ENCODE measurements at places on chromosomes 16 and 17.

- DNase-seq: no peak
Observed at GRCh38 chr17:34626121-34626681, 46.8 kb downstream of the TMEM132E start.

DNA sequence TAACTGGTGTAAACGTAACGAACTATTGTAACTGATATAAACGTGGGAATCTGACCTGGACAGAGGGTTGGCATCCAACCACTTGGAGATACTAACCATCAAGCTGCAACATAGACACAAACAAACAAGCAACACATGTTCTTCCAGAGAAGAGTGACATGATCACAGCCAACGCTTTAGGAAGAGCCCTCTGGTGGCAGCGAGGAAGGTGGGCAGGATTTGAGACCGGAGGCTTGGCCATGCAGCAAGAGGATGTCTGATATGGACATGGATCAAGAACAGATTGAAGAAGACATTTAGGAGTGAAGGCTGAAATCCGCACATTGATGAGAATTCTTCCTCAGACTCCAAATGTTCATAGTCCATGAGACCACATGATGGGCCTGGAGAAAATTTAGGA lies 40.3 kb upstream of the TNRC6A start:
- no peak for DNase-seq

DNA sequence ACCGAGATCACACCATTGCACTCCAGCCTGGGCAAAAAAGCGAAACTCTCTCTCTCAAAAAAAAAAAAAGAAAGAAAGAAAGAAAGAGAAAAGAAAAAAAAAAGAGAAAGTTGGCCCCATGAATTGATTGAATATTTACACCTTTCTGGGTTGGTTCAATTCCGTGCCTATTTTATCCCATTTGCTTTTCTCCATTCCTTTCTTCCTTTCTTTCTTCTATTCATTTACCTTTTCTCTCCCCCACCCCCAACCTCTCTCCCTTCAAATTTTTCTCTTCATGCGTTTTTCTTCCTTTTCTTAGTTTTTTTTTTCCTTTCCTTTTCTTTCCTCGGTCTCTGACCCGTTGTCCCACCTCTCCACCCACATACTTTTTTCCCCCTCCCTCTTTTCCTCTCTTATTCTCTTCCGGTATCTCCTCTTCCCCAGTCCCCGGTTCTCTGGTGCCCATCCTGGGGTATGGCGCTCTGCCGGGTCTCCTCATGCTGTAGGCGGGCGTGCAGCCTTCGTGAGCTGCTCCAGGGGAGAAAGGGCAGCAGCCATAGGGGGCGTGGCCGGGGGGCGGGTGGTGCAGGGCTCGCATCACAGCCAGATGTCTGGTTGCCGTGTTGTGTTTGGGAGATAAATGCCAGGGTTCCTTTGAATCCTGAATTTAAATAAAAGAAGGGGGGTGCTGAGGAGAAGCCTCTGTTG lies 5.3 kb upstream of the COL1A1 start:
- no peak for DNase-seq

GRCh38 chr17:82416771-82417170 lies 1.4 kb upstream of the HEXD start:
- no peak for DNase-seq

All from naive B cell (primary cell).